ENCODE measurements at places on chromosomes 5 and 9. TPM values are rescaled to one million over a fixed set of nuclear protein-coding genes. Genes with fewer than 3 reads are reported as not detected.

SOX30 gene
- not detected for total RNA-seq

ORM2 gene
- total RNA-seq: not detected

DBH gene
- not detected for total RNA-seq

TCF7 gene
- total RNA-seq: 0.88 TPM

WDR5 gene
- total RNA-seq: 53.1 TPM

NKD2 gene
- 0.11 TPM for total RNA-seq

GABRA6 gene
- not detected for total RNA-seq

NEURL1B gene
- 4.2 TPM for total RNA-seq

OTP gene
- total RNA-seq: not detected

TSLP gene
- total RNA-seq: not detected

ACSL6 gene
- total RNA-seq: 0.07 TPM

BTNL8 gene
- total RNA-seq: not detected

NUDCD2 gene
- 23.8 TPM for total RNA-seq

FAXDC2 gene
- total RNA-seq: 4.7 TPM

SHISAL2B gene
- not detected for total RNA-seq

C1QTNF3 gene
- total RNA-seq: 0.41 TPM
